ENCODE measurements at places on chromosomes 11 and 22.

GRCh38 chr11:100910808-100911207, 218.8 kb downstream of the PGR start:
- DNase-seq: no peak

DNA sequence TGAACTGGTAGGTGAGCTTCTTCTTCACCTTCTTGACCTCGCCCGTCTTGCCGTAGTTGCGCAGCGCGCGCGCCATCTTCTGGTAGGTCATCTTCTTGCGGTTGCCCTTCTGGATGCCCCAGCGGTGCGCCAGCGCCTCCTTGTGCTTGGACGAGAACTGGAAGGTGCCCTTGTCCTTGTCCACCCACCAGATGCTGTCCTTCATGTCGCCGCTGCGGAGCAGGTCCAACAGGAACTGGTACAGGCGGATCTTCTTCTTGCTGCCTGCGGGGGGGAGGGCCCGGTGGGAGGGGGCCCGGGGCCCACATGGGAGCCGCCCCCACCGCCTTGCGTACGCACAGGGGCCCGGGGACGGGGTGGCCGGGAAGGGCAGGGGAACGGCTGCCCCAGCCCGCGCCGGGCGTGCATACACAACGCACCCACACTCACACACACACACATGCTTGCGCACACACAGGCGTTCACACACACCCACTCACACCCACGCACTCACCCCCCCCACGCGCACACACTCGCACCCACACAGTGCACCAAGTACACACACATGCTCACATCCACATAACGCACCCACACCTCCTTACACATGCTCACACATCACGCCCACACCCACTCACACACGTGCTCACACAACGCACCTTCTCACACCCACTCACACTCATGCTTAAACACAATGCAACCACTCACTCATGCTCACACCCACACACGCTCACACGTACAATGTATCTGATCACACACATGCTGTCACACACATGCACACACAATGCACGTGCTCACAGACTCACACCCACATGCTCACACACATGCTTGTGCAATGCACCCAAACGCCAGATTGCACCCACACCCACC, 3.0 kb upstream of the MYBPC3 start:
- no peak for DNase-seq

DNA sequence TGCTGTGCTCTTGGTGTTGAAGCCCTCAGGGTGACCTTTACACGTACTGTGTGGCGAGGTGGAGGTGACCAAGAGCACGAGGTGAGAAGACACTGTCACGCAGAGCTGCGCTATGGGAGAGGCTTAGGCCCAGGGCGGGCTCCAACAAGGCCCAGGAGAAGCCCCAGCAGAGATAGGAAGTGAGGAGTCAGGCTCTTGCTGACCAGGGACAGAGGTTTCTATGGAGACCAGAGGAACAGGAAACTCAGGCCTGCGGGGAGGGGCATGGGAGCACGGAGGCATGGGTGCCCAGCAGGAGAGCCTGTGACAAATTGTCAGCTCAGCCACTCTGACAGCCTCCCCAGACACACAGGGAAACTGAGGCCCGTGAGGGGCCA, 15.8 kb downstream of the DGKZ start:
- DNase-seq: no peak

GRCh38 chr11:111112614-111113013, 132.9 kb upstream of the POU2AF2 start:
- no peak for DNase-seq

GRCh38 chr11:25943031-25943430, 388.9 kb upstream of the ANO3 start:
- DNase-seq: no peak

DNA sequence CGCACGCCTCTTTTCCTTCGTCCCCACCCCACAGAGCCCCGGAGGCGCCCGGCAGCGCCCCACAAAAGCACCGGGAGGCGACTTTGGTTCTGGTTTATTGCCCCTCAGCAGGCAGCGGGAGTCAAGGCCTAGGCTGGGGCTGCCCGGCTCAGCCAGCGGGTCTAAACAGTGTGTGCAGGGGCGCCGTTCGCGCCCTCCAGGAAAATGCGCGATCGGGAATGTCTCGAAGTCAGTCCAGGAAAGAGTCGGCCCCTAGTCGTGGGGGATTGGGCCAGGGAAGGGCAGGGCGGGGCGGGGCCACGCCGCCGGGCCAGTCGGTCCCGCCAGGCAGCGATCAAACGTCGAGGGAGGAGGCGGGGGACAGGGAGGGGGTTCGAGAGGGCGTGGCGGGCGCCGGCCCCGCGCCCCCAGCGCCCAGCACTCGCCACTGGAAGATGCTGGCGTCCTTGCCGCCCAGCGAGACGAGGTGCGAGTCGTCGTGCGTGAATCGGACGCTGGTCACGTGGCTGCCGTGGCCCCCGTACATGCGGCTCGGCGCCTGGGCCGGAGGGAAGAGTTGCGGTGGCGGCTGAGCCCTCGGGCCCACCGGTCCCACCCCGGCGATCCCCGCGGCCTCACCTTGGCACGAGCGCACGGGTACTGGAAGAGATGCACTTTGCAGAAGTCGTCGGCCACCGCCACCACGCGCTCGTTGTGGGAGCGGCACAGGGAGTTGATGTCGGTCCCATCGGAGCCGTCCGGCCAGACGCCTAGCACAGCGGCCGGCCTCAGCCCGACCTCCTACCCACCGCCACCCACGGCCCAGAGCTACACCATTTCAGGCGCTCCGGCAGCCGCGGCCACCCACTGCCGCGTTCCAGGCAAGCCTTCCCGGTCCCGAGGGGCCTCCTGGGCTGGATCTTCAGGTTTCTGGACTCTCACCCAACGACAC, 741 bp upstream of the MTA2 start:
- no peak for DNase-seq

- DNase-seq: no peak
Observed at GRCh38 chr22:38338772-38339379, 21.6 kb upstream of the CSNK1E start.

- DNase-seq: no peak
Observed at GRCh38 chr22:45263463-45264269, 21.1 kb upstream of the UPK3A start.

DNA sequence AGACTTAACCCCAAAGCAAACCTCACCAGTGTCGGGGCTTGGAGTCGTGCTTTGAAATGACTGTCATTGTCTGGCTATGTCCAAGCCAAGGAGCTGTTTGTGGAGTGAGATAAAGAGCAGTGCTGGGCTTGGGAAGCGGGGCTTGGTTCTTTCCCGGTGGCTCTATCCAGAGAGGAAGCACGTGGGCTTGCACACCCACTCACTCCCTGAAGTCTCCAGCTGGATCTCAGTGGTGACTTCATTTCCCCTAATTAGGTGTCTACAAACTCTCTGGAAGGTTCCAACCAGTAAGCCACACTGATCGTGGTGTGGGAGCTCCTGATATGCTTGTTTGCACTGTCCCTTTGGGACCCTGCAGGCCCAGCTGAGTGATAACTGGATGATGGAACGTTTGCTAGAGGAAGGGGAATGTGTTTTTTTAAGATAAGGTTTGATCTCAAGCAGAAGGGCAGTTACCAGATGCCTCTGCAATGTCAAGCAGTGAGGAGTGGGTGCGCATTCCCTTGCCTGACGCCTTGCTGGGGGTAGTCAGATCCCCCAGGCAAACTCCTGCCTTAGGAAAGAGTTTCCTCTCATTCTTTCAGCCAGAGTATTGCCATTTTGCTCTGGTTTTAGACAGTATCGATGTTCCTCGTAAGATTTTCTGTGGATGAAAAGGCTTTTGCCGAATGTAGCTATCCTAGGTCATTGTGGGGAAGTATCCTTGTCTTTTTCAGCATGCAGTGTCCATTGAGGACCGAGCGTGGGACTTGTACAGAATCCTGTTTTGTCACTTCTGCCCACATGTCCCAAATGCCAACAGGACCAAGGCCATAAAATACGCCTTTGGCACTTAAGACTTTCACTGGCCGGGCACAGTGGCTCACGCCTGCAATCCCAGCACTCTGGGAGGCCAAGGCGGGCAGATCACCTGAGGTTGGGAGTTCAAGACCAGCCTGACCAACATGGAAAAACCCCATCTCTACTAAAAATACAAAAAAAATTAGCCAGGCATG, 90.9 kb downstream of the MICAL2 start:
- DNase-seq: no peak

- no peak for DNase-seq
Observed at GRCh38 chr22:25153961-25154666, 45.5 kb upstream of the CRYBB3 start.

DNA sequence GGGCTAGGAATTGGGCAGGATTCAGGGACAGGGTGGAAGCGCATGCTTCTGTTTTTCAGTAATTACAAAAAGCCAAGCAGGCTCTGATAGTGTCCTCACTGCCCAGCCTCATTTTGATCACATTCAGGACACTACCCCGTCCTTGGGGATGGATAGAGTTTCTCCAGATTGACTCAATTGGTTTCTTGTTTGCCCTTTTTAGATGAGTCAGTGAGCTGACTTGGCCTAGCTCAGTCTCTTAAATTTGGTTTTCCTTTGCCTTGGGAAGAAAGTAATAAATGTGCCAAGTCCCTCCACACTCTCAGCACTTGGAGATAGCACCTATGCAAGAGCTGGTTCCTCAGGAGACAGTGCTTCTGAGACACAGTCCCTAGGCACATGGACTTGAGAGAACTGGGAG, 25.5 kb downstream of the DKK3 start:
- no peak for DNase-seq

DNA sequence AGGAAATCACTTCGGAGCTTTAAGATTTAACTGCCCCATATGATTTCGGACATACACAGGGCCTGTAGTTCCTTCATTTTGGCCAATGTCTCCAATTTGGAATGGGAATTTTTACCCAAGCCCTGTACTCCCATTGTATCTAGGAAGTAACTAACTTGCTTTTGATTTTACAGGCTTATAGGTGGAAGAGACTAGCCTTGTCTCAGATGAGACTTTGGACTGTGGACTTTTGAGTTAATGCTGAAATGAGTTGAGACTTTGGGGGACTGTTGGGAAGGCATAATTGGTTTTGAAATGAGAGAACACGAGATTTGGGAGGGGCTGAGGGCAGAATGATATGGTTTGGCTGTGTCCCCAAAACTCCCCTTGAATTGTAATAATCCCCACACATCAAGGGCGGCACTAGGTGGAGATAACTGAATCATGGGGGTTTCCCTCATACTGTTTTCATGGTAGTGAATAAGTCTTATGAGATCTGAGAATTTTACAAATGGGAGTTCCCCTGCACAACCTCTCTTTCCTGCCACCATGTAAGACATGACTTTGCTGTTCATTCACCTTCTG, 130.5 kb downstream of the LARGE1 start:
- no peak for DNase-seq

DNA sequence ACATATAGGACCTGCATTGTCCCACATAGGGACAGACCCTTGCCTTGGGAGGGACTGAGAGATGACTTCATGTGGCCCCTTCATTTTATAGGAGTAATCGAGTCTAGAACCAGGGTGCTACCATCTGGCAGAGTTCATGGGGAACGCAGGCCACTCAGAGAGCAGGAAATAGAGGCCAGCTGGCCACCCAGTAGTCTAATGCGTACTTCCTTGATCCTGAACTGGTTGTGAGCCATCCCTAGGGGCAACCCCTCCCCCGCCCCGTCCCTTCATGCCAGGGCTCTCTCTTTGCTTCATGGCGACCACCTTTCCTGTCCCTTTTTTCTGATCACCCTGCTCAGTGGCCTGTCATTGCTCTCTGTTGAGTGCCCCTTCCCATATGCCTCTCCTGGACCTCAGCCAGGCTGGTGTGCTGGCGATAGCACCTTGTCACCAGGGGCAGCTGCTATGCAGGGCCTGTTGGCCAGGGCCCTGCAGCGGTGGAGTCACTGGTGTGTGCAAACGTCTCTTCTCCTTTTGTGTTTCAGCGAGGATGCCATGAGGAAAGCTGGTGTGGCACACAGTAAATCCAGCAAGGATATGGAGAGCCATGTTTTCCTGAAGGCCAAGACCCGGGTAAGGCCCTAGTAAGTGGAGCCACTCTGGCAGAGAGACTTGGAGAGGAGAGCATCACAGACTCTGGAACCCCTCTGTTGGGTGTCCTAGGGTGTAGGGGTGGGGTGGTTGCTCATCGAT, 29.3 kb downstream of the MED15 start:
- no peak for DNase-seq

DNA sequence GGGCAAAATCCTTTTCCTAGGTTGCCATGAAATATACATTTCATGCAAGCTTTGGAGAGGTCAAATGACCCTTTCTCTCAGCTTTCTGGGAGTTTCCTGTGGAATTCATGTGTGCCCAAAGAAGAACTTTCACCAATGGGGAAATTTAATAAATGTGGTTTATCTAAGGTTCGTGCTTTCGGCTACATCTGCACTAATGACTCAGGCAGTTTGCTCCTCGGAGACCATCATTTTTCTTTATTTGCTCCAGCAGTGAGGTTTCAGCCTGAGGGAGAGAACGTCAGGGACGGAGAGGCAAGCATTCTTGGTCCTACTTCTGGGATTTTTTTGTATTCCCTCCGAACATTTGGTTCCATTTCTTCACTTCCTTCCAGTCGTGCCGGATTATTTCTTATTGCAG, 85.2 kb downstream of the FLI1 start:
- no peak for DNase-seq

GRCh38 chr11:17765356-17766072, 30.9 kb downstream of the KCNC1 start:
- DNase-seq: no peak

DNA sequence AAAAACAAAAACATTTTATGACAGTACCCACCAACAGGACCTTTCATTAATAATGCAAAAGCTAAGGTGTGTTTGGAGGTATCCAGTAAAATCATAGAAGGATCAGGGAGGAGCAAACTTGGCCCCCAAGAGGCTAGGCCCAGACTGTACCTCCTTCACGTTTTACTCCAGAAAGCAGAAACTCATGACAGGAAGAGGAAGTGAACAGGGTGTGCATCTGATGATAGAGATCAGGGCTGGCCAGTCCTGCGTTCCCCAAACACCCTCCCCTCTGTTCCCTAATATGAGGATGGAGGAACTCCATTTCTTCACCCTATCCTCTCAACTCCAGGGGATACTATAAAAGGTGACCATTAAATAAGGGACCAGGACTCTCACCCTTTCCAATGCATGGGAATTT, 10.2 kb upstream of the MS4A12 start:
- no peak for DNase-seq

- no peak for DNase-seq
Observed at GRCh38 chr11:125328225-125328580, 163.7 kb downstream of the PKNOX2 start.

- DNase-seq: no peak
Observed at GRCh38 chr22:46050916-46051614, 74.1 kb upstream of the WNT7B start.

DNA sequence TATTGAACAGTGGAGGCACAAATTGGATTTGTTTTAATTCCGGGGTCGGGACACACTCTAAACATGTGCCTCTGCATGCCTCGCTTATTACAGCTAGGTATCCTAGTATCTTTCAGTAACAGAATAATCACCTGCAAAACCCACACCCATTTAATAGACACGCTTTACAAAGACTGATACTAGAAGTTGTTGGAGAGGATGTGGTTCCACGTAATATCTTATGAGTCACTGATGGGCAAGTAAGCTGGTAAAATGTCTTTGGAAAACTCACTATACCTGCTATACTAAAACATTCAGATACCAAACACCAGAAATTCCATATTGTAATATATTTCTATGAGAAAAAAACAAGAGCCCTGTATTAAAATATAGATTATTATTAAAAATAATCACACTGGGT, 84.0 kb downstream of the GGTLC2 start:
- DNase-seq: no peak
